A172 (cell line): ENCODE measurements at places on chromosomes 6 and 20.

GRCh38 chr6:132513831-132514545 lies 1.1 kb upstream of the STX7 start:
- no peak for DNase-seq

DNA sequence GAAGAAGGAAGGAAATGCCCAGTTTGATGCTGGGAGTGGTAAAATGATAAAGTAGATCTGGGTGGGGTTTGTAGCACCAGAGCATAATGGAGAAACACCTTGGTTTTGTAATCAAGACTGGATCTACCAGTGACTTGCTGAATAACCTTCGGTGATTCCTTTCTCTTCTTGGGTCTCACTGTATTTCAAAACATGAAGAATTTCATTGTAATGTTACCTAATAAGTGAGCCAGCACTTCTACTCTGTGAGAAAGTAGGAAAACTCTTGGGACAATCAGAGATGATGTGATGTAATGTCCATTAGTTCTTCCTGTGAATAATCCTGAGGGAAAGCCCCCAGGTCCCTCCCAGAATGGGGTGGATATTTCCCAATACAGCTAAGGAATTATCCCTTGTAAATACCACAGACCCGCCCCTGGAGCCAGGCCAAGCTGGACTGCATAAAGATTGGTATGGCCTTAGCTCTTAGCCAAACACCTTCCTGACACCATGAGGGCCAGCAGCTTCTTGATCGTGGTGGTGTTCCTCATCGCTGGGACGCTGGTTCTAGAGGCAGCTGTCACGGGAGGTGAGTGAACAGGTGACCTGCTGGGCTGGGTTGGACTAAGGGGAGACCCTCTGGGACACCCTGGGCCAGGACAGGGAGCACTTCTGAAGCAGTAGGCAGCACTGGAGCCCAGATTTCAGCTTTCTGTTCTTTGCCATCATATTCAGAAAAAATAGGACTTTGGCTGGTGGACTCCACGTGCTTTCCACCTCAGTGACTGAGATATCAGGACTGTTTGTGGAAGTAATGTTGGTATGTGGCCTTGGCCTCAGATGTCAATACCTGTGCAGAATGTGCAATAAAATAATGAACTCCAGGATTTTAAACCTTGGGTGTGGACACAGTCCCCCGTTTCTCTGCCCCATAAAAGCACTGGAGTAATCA lies at the start of gene PI3:
PI3 (plus strand) TSS at position 469 of the 931 bp plus-strand sequence; CDS start at position 490, 21 bp downstream.
- peak; percentile 76 for DNase-seq

DNA sequence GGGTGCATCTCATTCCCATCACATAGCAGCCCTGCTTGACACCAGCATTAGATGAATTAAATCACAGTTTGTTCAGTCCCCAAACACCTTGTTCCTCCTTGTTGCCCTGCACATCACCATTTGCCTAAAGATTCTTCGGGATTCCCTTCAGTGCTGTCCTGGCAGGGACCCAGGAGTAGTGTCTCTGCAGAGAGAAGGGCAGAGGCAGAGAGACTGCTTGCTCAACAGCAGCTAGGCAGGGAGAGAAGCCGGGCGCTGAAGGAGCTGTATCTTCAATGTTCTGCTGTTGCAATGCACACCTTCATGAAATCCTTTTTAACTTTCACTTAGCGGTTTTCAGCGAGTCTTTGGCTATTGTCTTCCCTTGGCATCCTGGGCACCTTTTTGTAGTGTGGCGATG lies 362.9 kb downstream of the FARS2 start:
- DNase-seq = no peak

DNA sequence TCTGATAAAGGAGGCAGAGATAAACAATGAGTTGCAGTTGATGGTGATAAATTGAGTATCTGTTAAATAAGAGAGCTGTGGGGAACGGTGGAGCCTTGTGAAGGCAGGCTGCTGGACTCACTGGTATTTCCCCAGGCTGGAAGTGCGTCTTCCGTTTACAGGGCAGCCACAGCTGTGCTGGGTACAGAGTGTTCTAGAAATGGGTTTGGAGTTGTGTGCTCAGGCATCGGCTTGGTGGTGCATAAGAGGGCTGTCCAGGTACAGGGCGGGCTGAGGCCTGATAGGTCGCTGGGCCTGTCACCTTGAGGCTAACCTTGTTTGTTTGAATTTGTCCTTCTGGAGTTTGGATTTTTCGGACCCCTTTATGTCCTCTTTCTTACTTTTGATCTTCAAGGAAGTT lies 39.3 kb downstream of the ARID1B start:
- DNase-seq = no peak

DNA sequence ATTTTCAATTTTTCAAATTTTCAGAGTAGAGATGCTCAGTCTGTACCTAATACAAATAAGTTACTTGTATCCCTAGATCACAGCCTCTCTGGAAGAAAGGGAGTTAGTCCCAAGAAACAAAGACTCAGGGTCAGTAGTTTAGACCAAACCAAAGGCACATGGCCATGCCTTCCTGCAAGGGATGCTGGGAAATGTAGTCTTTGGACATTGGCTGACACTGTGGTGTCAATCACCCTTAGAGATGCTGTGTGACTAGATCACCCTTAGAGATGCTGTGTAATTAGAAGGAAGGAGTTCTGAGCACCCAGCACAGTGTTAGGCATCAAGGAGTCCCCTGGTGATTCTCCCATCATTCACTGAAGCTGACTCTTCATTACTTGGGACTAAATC lies 202.1 kb downstream of the NFATC2 start:
- no peak for DNase-seq

- peak; percentile 30 for DNase-seq
These were observed 917 bp upstream of the TEAD3 start for GRCh38 chr6:35497571-35498421.

DNA sequence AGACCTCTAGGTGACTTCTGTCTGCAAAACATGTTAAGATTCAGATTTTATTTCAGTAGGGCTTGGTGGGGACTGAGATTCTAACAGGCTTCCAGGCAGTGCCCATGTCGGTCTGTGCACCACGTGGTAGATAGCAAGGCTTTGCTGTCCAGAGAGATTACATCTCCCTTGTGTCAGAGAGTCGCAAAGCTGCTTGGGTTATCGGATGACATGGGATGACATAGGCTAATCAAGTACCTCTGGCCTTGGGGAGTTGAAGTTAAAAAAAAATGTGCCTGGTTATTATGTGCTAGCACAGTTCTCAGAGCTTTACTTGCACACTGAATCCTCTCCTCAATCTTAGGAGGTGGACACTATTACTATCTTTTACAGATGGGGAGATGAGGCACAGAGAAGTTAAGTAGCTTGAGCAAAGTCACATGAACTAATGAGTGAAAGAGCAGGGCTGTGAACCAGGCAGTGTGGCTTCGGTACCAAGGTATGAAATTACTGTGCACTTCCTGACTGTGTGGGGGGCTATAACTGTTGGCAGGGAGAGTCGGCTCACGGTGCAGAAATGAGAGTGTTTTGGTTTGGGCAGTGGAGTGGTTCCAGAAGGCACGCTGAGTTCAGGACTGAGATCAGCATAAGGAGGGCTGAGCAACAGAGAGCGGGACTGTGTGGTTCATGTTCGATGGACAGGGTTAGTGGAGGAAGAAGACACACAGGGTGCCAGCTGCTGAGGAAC lies 41.1 kb downstream of the FARS2 start:
- DNase-seq = no peak
